ENCODE measurements at places on chromosomes 5 and 9.

- peak; percentile 76 for DNase-seq
Measured at GRCh38 chr5:116032094-116032517, at the start of gene ARL14EPL. TSS of gene ARL14EPL (plus strand) at chr5:116032472. CDS start at chr5:116051466, 18,994 bp downstream.

DNA sequence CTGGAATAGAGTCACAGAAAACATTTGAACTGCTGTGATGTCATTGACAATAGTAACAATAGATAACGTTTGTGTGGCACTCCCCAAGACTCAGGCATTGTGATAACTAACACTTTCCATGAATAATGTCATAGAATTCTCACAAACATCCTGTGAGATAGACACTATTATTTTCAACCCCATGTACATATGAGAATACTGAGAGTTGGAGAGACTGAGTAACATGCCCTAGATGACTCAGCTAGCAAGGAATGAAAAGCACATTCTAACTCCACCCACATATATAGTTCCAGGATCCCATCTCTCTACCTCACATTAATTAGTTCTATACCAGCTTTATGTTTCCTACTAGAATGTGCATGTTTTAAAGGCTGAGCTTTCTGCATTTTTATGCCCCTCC is 71.4 kb downstream of the ASTN2 start:
- no peak for DNase-seq

GRCh38 chr9:99130069-99130468 is 25.2 kb downstream of the TGFBR1 start:
- DNase-seq, result no peak

DNA sequence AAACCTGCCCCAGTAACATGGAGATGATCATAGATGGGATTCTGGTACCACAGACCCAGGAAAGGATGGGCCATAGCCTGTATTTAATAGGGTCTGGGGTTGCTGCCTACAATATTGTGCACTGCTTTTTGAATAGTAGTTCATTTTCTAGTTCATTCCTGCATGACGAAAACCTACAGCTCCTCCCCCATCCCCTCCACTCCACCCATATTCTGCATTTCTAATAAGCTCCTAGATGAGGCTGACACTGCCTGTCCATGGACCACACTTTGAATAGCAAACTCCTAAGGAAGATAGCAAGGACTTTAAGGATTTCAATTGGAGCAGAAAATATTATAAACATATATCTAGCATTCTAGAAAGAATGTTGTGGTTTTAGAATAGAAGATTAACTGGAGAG is 75.5 kb downstream of the ISOC1 start:
- DNase-seq, result no peak

DNA sequence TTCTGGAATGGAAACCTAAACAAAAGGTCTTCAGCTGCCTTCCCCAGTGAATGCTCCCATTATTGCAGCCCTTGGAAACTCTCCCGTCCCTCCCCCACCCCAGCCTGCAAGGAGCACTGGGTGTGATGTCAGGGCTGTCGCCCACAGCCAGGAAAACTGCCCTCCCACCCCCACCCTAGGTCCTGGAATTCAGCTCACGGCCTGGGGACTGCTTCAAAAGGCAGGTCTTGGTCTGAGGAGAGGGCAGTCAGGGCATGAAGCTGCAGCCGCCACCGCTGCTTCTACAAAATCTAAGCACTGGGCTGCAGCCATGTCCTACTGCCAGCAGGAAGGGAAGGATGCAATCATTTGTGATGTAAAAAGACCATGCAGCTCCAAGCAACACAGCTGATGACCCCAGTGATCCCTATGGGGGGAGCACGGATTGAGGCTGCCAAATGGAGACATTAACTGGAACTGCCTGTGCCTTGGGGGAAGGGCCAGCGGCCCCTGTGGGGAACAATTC is 11.4 kb downstream of the GRHPR start:
- DNase-seq, result no peak

DNA sequence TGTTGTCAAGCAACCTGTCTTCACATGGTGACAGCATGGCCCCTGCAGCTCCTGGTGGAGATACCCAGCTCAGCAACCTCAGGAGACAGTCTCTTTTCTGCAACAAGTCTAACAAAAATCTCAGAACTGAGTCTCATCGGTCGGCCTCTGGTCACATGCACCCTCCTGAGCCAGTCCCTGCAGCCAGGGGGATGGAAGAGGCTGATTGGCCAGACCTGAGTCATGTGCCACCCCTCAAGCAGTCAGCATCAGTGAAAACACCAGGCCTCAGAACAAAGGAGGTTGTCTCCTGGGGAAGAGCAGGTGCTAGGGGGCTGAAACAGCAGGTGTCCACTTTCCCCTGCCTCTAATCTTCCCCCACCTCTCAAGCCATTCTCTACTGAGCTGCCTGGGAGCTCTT is 54.4 kb downstream of the SMIM23 start:
- peak; percentile 27 for DNase-seq

DNA sequence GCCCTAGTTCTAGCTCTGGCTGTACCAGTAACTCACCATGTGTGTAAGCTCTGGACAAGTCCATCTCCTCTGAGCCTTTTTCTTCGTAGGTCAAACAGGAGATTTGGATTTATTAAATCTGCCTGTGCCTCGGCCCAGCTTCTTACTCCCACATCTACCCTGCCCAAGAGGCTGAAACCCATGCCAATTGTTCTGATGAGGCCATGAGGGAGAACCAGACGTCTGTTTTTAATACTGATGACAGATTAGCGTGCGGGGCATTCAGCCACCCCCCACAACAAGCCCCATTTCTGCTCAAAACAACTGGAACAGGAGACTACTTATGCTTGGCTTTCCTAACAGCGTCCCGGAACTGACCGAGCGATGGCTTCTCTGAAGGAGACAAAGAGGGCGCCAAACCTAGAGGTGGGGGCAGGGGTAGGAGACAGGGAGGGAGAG is 81.2 kb upstream of the TRIM32 start:
- DNase-seq, result no peak

GRCh38 chr9:13661014-13661413 is 381.5 kb upstream of the MPDZ start:
- no peak for DNase-seq

DNA sequence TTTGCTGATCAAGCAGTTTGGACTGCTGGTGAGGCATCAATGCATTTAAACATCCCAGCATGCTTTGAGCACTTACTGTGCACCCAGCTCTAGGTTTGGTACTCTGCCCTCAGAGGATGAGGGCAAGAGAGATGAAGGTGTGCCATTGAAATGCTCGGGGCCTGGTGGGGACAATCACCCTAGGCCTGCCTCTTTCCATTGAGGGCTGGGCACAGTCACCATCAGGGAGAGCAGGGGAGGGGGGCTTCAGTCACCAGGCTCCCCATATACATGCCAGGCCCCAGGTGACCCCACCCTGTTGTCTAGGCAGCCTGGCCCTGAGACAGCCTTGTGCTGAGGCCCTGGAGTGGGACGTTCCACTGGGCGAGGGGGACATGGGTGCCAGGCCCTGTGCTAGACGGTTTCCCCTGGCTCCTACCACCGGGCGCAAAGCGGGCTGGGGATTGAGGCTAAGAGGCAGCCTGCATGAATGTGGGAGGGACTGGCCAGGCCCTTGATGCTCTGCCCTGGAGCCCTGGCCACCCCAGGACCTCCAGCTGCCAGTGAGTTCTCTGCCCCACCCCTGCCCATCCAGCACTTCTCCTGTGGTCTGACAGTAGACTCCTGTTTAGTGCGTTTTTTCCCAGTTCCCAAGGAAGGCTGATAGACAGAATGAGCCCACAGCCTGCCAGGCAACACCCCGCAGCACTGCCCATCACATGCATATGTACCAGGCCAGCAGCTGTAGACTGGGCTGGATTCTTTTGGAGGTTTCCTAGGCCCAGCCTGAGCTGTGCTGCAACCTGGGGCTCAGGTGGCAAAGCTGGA is 18.9 kb downstream of the TCF7 start:
- no peak for DNase-seq

DNA sequence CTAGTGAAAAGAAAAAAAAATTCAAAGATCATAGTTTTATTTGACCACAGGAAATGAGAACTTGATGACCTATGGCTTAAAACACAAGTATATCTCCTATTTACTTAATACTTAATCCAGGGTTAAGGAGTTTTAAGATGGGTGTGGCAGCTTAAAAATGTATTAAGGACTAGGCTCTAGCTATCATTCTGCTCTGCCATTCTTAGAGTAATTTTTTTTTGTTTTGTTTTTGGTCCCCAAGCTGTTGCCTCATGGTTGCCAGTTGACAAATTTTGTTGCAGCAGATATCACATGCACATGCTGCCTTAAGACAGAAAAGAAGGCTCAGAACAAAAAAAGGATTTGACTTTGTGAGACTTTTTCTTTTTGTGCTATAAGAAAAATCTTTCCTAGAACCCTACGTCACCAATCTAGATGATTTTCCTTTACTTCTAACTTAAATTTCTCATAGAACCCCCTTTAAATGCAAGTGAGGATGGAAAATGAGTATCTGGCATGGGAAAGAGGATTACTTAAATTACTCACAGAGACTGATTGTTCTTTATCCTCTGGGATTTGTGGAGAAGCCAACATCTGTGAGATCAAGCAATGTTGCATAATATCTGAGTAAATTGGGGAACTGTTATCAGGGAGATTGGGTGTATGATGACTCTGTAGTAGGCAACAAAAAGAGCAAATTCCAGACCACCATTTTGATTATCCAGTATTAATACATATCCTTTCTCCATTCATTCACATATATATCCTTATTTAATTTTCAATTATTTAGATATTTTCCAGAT is 364.7 kb upstream of the CD180 start:
- DNase-seq, result no peak

Data from A549 (cell line).